Choroid plexus epithelial cell (primary cell): ENCODE measurements at places on chromosomes 5 and 9.

DNA sequence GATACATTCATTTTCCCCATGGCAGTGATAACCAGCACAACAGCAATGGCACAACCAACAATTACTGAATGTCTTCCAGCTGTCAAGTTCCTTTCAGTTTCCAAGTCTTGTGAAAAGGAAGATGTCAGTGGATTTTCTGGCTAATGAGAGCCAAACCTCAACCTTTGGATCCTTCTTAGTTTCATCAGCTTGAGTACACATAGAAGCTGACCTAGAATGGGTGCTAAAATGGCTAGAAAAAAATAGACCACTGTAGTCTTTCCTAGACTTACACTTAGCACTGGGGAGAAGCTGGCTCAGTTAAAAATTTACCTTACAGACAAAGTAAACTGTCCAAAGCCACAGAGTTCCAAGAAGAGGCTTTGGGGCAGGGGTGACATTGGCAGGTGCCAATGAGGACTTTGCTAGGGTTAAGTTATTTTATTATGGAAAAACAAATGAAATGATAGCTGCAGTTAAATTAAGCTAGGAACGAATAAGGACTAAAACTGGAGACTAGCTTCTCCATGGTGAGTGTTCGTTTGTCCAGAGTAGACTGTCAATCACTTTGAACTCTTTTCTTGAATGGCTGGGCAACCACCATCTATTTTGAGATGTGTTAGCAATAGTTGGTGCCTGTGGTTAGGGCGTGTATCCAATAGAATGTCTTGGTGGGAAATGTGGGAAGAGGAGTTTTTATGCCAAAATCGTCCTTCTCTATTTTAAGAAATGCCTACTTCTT is 25.9 kb upstream of the TXN start:
- no peak for DNase-seq

DNA sequence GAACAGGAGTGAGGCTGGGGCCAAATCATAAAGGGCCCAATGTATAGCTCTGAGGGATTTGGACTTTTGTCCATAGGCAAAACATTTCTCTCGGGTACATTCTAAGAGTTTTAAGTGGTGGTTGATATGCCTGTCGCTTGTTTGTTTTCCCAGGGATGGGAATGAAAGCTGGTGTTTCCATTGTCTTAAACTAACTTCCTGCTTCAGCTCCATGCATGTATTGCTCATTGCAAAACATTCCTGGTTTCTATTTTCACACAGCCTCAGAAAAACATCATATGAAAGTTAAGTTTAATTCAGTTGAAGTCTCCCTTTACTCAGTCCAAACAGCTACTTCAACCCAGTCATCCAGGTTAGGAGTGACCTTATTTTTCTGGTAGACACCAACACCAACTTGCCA is 235.0 kb downstream of the ACTL7B start:
- peak; percentile 9 for DNase-seq

GRCh38 chr5:137497396-137498290 is 1.5 kb downstream of the SPOCK1 start:
- DNase-seq = no peak

DNA sequence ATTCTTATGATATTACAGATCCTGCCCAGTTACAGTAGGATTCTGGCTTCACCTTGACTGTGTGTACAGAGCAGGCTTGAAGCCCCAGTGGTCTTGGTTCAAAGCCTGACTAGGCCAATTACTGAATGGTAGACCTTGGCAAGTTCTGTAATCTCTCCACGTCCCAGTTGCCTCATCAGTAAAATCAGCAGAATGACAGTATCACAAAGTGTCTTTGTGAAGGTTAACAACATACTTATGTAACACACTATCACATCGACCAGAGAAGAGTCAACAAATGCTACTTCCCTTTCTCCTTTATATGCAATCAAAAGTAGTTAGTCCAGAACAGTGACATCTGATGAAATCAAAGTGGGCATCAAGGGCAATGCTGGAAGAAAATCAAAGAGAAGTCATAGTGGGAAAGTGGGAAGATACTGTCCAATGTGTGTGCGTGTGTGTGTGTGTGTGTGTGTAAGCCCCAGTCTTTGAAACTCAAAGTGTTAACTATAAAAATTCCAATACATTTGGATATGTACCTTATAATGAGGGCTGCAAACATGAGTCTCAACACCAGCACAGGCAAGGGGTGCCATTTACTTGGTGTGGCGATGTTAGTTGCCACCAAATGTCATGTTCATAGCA is 93.5 kb upstream of the EGFLAM start:
- no peak for DNase-seq

GRCh38 chr5:116382032-116382873 is 192.4 kb downstream of the SEMA6A start:
- DNase-seq = no peak

DNA sequence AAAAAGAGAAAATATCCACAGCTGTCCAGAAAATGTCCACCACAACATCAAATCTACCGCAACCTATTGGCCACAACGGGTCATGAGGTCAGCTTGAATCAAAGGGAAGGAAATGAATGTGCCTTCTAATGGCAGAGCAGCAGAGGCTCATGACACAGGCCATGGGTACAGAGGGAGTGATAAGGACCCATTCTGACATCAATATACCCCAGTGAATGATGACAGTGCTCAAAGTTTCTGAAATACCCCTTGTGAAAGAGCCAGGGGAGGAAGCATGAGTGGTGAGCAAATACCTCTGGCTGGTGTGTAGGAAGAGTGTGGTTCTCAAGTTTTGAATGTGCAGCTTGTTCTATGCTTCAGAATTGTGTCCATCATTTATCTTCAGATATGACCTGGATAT is 348.2 kb downstream of the IRX1 start:
- DNase-seq = no peak

- no peak for DNase-seq
Observed at GRCh38 chr5:16834029-16834428, 102.1 kb downstream of the MYO10 start.

- DNase-seq = no peak
Observed at GRCh38 chr9:35712762-35713400, 19.1 kb downstream of the TLN1 start.

DNA sequence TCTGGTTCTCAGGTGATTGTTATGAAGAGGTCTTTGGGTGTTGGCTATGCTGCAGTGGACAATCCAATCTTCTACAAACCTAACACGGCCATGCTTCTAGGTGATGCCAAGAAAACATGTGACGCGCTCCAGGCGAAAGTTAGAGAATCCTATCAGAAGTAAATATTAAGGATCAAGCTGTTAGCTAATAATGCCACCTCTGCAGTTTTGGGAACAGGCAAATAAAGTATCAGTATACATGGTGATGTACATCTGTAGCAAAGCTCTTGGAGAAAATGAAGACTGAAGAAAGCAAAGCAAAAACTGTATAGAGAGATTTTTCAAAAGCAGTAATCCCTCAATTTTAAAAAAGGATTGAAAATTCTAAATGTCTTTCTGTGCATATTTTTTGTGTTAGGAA is 101.3 kb downstream of the NNT start:
- no peak for DNase-seq

- no peak for DNase-seq
Observed at GRCh38 chr9:78218890-78219289, 17.0 kb upstream of the CEP78 start.

DNA sequence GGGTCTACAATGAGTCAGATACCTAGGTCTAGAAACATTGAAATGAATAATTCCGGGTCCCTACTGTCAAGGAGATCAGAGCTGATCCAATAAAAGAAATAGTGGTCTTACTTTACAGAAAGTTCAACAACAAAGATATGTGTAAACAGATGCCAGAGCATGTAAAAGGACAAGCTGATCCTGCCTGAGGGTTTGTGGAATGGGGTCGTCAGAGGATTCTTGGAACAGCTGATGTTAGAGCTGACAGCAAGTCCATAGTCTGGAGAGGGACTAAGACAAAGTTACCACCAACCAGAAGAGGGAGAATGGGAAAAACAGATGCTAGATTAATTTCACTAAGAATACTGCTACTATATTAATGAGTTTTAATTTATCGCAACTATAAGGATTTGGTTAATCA is 71.5 kb downstream of the FREM1 start:
- no peak for DNase-seq

- DNase-seq = peak; percentile 69
Observed at GRCh38 chr5:63125862-63126261, 547.2 kb downstream of the LRRC70 start.

- DNase-seq = no peak
Observed at GRCh38 chr5:32018476-32019436, 155.4 kb downstream of the GOLPH3 start.

GRCh38 chr5:40355846-40356245 is 323.9 kb upstream of the PTGER4 start:
- no peak for DNase-seq

DNA sequence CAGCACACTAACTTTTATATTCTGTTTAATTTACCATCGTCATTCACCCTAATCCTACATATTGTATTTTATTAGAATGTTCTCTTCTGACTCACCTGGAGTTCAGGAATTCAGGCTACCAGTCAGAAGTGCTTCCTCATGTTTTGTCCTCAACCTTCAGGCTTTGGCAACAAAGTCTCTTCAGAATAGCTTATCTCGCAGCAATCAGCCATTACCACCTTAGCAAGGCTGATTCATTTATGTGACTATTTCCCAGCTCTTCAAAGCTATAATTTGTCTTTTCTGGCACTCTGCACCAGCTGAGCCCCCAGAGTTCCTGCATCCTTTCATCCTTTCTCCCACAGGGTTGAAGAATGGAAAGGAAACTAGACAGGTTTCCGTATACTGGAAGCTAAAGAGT is 365.5 kb upstream of the CDH18 start:
- no peak for DNase-seq

DNA sequence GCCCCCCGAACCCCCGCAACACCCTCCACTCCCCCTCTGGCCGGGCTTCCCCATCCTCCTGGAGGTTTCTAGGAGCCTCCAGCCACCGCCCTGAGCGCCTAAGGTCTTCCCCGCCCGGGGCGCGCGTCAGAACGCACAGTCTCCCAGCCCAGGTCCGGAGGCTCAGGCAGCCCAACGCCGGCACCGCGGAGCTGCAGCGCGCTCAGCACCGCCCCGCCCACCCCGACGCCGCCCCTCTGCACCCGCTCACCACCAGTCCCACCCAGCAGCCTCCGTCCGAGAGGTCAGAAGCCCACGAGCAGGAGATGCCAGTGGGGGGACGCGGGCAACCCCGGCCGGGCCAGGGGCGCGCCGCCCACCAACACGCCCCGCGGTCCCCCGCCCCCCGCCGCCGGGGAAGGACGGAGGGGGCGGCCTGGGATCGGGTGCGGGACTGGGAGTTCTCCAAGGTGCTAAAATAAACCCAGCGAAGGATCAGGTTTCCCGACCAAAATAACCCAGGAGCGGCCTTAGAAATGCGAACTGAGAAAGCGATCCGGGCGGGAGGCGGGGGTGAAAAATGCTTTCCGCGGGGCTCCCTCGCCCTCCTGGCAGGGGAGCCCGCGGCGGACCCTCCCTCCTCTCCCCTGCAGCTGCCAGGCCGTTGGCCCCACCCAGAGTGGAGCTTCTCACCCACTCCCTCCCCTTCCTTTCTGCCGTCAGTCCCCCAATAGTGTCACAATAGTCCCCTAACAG is 6.5 kb upstream of the FAM78A start:
- peak; percentile 45 for DNase-seq

- no peak for DNase-seq
Observed at GRCh38 chr5:67176936-67177335, 19.7 kb downstream of the CD180 start.

DNA sequence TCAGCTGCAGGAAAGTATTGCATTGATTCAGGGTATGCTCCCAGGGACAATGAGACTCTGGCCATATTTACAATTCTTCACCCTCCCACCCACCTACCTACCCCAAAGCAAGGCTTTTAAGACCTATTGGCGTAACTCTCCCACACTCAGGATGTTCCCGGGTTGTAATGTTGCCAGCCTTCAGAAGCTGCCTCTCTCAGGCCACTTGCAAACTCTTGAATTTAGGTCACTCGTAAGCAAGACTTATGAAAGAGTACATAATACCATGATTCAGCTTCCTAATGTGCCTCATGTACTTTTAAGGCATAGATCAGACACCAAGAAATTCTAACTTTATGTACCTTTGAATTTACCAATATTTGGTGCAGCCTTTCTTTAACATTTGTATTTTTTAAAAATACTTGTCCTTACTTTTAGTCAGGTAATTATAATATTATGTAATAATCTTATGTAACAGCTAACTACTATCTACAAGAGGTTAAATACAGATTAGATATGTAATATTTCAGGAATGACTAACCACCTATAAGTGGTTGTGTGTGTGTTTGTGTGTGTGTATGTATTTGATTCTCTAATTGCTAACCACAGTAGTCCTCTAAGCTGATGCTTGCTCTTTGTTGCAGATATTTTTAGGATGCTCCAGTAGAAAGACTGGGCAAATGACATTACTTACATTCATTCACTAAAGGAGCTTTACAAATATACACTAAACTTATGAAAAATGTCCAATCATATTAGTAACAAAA is 630.5 kb upstream of the MEF2C start:
- peak; percentile 15 for DNase-seq

DNA sequence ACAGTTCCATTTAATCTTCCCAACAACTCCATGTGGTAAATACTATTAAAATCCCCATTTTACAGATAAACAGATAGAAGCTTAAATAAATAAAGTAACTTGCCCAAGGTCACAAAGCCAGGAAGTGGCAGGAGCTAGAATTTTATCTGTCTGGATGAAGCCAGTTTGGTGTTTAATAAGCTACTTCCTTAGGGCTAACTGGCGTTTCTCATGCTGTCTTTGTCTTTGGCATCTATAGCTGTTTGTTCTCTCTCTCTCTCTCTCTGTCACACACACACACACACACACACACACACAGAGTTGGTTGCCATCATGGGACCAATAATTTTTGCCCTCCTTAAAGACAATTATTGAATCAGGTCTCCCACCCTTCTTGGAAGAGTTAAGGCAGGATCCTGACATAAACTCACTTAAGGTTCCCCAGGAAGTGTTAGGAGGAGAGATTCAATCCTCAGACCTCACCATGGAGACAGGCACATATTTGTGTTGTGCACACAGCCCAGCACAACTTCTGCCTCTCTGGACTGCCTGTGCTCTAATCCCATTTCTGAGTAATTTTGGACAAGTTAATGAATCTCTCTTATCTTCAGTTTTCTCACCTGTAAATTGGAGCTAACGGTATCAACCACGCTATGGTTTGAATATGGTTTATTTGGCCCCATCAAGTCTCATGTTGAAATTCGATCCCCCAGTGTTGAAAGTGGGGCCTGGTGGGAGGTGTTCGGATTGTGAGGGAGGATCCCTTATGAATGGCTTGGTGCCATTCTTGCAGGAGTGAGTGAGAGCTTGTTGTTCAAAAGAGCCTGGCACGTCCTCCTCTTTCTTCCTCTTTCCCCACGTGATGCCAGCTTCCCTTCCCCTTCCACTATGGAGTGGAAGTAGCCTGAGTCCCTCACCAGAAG is 8.3 kb upstream of the ADRA1B start:
- DNase-seq = peak; percentile 53

DNA sequence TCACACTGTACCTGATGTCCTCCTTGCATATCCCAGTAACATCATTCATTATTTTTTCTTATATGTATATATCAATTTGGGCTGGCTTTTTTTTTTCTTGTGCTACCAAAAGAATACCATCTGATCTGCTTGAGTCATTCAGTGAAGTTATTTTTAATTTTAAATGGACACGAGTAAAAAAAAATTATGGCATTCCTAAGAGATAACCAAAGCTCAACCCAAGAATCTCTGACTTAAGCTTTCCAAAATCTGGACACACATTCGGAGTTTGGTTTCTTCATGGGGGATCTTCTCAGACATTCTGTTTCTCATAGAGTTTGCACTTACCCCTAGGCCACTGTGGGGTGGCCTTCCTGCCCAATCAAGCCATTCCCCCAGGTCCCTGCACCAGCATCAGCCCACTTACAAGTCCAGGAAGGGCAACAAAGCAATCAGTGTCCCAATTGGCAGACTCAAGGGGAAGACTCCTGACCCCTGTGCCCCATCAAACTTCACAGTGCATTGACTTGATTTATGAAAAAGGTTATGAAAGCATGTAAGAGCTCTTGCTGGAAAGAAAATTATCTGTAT is 49.2 kb upstream of the SPDL1 start:
- DNase-seq = no peak
